ENCODE measurements at places on chromosomes 7 and 10.

GRCh38 chr10:129552119-129552518, 85.1 kb downstream of the MGMT start:
- DNase-seq: no peak

- no peak for DNase-seq
Observed at GRCh38 chr10:118458957-118459641, 117.0 kb upstream of the FAM204A start.

- no peak for DNase-seq
Observed at GRCh38 chr10:28366994-28367393, 64.1 kb upstream of the MPP7 start.

DNA sequence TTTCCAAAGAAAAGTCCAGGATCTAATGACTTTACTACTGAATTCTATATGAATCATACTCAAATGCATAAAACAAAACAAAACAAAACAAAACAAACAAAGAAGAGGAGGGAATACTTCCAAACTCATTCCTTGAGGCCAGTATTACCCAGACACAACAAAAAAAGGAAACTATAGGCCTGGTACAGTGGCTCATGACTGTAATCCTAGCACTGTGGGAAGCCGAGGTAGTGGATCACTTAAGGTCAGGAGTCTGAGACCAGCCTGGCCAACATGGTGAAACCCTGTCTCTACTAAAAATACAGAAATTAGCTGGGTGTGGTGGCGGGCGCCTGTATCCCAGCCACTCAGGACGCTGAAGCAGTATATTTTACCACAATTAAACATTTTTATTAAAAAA, 114.6 kb downstream of the NRBF2 start:
- DNase-seq: no peak

DNA sequence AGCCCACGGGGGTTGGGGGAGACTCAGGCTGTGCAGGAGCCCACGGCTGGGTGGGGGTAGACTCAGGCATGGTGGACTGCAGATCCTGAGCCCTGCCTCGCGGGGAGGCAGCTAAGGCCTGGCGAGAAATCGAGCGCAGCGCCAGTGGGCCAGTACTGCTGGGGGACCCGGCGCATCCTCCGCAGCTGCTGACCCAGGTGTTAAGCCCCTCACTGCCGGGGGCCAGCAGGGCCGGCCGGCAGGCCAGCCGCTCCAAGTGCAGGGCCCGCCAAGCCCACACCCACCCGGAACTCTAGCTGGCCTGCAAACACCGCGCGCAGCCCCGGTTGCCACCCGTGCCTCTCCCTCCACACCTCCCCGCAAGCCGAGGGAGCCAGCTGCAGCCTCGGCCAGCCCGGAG, 33.4 kb downstream of the SP4 start:
- no peak for DNase-seq

DNA sequence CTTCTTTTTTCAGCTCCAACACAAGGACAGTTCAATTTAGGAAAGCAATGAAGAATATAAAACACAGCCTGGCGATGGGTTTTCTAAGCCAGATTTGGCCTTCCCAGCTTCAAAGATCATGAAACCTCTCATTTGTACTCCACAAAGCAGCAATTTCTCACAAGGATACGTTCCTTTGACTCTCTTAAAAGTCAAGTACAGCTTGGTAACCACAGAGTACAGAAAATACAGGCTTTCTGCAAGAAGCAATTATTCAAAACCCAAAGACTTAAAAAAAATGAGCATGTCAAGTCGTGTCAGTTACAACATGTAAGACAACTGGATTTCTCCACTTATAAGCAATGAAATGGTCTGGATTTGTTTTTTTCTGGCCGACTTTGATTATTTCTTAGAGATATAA, 321.4 kb downstream of the FGFR2 start:
- no peak for DNase-seq

DNA sequence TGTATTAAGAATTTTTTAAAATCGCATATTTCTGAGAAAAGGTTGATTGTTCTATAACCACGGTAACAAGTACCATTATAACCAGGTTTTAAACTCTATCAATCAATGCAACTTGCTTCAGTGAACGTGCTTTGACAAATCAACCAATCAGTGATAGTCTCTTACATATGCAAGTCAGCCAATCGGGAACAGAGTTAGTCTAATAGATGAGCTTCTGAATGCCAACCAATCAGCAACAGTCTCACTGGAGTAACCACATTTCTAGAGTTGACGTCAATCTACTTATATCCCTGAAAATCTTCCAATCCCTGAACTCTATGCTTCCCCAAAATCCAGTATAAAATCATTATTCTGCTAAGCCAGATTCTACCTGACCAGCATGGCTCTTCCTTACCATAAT, 44.7 kb upstream of the TRUB1 start:
- DNase-seq: no peak

DNA sequence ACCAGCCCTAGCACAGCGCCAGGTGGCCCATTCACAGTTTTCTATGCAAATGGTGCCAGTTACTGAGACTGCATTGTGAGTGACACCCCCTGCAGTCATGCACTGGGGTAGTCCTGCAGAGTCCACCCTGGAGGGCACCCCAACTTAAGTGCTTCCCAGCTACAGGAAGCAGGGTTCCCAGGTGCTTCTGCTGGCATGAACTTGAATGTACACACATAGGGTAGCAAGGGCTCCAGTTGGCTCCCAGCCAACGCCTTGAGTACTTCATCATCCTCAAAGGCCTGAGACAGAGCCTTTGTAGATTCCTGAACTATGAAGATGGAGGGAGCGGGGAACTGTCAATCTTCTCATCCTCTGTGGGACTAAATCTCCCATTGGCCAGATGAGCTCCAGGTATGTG, 11.5 kb upstream of the NPFFR1 start:
- DNase-seq: no peak

DNA sequence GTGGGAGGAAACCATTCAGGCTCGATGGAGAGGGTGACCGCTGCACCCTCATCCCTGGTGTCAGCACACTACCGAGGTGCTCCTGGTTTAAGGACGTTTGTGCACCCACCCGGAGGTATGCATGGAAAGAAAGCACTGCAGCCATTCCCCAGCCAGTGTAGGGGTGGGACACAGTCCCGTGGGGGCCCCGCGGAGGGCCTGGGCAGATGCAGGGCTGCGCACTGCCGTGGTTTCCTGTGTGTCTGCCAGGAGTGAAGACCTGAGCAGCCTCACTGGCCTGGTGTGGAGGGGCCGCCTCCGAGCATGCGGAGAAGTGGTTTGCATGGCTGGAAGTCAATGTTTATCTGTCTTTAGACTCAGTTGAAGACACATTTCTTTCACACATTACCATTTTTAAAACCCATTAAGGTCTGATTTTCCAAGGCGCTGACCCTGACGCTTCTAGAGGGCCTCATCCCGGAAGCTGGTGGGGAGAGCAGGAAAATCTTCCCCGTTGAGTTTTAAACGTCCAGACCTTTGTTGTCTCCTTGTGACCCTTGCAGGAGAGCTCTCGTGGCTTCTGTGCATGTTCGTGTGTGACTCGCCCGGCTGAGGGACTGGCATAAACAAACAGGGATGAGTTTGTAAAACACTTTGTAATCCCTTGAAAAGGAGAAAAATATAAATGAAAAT, 188.1 kb downstream of the MGMT start:
- DNase-seq: no peak

DNA sequence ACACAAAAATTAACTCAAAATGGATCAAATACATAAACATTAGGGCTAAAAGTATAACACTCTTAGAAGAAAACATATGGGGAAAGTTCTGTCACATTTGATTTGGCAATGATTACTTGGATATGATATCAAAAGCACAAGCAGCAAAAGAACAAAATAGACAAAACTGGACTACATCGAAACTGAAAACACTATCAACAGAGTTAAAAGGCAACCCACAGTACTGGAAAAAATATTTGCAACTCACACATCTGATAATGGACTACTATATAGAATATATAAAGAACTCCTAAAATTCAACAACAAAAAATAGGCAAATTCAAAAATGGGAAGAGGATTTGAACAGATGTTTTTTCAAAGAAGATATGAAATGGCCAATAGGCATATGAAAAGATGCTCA, 51.0 kb downstream of the COA1 start:
- no peak for DNase-seq

DNA sequence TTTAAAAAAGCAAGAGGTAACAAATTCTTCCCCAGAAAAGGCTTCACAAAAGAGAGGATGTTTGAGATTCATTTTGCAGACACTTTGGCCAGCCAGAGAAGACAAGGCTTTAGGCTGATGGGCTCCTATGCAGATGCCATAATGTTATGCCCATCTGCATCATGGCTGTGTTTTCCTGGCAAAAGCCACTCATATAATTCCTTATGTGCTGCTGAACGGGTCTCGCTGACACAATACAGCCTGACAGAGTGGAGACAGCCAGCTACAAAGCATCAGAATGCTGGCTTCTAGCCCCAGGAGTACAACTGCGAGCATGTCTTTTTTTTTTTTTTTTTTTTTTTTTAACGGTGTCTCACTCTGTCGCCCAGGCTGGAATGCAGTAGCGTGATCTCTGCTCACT, 1157.4 kb upstream of the AUTS2 start:
- DNase-seq: no peak

GRCh38 chr7:71933426-71933825, 478.7 kb downstream of the CALN1 start:
- no peak for DNase-seq

DNA sequence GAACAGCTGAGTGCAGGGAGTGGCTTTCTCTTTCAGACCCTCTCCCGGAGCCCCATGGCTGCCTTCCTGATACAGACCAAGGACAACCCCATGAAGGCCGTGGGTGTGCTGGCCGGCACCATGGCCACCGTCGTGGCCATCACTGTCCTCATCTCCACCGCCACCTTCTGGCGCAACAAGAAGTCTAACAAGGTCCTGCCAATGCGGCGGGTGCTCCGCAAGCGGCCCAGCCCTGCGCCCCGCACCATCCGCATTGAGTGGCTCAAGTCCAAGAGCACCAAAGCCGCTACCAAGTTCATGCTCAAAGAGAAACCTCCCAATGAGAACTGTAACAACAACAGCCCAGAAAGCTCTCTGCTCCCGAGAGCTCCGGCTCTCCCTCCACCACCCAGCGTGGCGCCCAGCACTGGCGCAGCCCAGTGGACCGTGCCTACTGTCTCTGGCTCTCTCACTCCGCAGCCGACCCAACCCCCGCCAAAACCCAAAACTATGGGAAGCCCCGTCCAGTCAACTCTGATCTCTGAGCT, 11.2 kb downstream of the LRIT2 start:
- no peak for DNase-seq

DNA sequence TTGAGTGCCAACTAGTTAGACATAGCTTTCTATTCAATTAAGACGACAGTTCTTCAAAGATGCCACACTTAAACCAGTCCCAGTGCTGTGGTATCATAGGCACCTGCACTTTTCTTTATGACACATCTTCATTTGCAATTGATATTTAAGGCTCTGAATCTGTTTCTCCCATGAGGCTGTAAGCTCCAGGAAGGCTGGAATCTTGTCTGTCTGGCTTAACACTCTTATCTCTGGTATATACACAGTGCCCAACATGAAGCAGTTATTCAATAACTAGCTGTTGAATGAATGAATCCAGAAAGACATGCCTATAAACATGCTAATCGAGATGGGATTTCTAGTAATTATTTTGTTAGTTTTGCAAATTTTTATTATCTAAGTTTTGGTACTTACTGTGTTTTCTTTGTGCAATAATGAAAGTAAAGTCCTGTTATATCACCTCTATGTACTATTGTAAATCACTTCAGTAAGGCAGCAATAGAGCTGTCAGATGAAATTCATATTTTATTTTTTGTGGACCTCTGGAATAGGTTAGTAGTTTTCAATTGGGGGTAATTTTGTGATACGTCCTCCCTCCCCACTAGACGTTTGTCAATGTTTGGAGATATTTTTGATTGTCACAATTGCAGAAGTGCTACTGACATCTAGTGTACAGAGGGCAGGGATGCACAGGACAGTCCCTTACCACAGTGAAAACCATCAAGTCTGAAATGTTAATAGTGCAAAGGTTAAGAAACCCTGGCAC, 51.3 kb upstream of the STEAP4 start:
- no peak for DNase-seq

GRCh38 chr7:156173748-156174353, 361.6 kb upstream of the SHH start:
- no peak for DNase-seq

DNA sequence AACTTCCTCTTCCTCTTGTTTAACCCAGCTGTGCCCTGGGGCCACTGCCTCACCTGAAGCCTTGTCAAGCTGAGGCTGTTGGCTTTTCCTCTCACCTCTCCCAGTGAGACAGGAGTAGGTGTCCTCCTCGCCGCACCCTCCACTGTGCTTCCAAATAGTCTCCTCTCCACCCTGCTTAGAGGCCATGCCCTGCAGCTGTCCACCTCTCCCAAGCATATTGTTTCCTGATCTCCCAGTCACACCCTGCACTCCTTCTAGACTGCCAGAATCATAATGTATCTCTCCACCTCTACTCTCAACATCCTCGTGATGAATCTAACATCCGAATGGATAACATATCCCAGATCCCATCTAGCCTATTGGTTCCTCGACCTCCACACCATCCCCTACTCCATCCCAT, 196.3 kb upstream of the GHITM start:
- DNase-seq: no peak

DNA sequence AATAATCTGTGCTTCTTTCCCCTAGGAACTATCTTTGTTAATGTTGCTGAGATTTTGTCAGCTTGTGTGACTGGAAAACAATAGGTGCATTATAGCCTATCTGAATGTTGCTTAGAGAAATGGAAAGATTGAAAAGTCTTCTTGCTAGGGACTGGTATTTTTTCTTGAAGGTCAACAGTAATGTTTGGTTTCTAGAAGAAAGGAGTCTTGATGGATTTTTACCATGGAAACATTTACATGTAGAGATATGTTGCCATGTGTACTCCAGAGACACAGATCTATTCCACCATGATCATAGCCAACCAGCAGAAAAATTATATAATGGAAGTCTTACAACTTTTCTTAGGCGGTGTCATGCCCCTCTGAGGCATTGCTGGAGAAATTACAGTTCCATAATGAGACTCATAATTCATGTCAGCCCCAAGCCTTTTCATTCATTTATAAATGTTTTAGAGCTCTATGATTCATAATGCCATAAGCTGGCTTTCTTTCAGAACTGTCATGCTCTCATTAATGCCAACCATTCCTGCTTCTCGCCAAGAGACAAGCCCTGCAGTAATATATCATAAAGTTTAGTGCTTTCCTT, 175.1 kb upstream of the PTPRZ1 start:
- no peak for DNase-seq

Measured in stimulated activated CD8-positive, alpha-beta memory T cell treated with anti-CD3 and anti-CD28 coated beads, Interleukin-2, amount 100 ng/mL, for 1 hour (primary cell).